Neural crest cell (in vitro differentiated cells): ENCODE measurements at places on chromosomes 5 and 9. TPM values are rescaled to one million over a fixed set of nuclear protein-coding genes. Genes with fewer than 3 reads are reported as not detected.

The KIF27 gene
- total RNA-seq, result 9.4 and 10.6 TPM in 2 replicates

The ANKRD20A1 gene
- total RNA-seq, result 1.4 and 1.6 TPM in 2 replicates

The PTGER4 gene
- not detected in 2 replicates for total RNA-seq

The CDH9 gene
- total RNA-seq, result 0.14 TPM in 1 of 2 replicates, not detected in the other

The PROB1 gene
- 2.2 and 2.4 TPM in 2 replicates for total RNA-seq

The PCDHB14 gene
- 5.5 TPM in 2 replicates for total RNA-seq

The FAM78A gene
- total RNA-seq, result 3.8 and 4.4 TPM in 2 replicates

The SPATA31C1 gene
- 1.4 and 1.9 TPM in 2 replicates for total RNA-seq

The ARPC5L gene
- 41.9 and 42.1 TPM in 2 replicates for total RNA-seq

GRCh38 chr5:96601200-96601599 lies 61.0 kb upstream of the CAST start:
- no peaks in the 10 kb centered on the region for H3K36me3 ChIP-seq
- peaks cover 2% of the 10 kb centered on the region for H3K27me3 ChIP-seq

GRCh38 chr5:127601111-127601510 lies 47.8 kb upstream of the CTXN3 start:
- H3K36me3 ChIP-seq, result no peaks in the 10 kb centered on the region

- peaks cover 16% of the 10 kb centered on the region for H3K4me1 ChIP-seq
- H3K36me3 ChIP-seq, result no peaks in the 10 kb centered on the region
- H3K4me3 ChIP-seq, result peak within 1 kb of the TSS; percentile 89
- no peak for DNase-seq
Observed at GRCh38 chr5:7395947-7396712, at the start of gene ADCY2. Gene ADCY2, plus strand, starts transcription at chr5:7396138. Its CDS starts 159 bp downstream, at chr5:7396297.

- no peak overlapping the region for H3K27ac ChIP-seq
- DNase-seq, result no peak
- no peaks in the 10 kb centered on the region for H3K36me3 ChIP-seq
- no peak overlapping the region for H3K4me3 ChIP-seq
- no peaks in the 10 kb centered on the region for H3K4me1 ChIP-seq
Observed at GRCh38 chr9:75071530-75072122, 16.3 kb downstream of the NMRK1 start.

DNA sequence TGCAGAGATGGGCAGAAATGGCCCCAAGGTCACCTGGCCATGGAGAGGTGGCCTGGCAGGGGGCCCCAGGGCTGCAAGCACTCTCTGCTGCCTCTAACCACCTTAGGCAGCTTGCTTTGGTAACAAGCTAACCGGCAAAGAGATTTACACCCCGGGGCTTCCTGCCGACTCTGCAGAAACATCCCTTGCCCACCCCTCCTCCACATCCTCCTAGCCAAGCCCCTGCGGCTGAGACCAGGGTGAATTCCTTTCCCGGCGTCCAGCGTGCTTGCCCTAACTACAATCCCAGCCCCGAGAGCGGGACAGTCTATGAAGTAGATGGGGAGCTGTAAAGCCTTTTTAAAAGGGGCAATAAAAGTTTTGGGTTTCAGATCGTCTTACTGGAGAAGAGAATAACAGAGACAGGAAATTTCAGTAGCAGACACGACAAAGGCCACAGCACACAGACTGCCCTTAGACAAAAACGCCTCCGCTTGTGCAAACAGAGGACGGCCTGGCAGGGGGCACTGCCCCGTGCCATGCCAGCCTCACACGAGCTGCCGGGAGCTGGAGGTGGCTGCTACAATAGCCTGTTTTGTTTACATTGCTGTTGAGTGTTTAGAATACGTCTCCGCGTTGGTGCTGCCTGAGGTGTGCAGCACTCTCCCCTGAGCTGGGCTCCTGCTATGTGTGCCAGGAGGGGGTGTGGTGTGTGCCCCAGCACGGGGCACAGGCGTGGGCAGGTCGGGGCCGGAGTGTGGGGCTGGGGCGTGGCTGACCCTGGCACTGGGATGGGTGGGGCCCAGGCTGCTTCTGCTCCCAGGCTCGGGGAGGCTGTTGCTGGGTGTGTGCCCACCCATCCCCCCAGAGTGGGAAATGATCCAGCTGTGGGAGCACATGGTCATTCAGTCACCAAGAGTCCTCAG lies 15.3 kb downstream of the MYMK start:
- peaks cover 3% of the 10 kb centered on the region for H3K27me3 ChIP-seq
- H3K4me3 ChIP-seq, result peak overlapping the region; percentile 72
- no peak overlapping the region for H3K27ac ChIP-seq

GRCh38 chr5:138149530-138149929 lies 10.3 kb upstream of the NME5 start:
- no peak for DNase-seq
- H3K36me3 ChIP-seq, result no peaks in the 10 kb centered on the region
- no peaks in the 10 kb centered on the region for H3K27me3 ChIP-seq
- H3K27ac ChIP-seq, result no peak overlapping the region

- H3K4me3 ChIP-seq, result peak overlapping the region; percentile 75
- DNase-seq, result no peak
- peak overlapping the region; percentile 99 for H3K27ac ChIP-seq
- H3K4me1 ChIP-seq, result peaks cover 47% of the 10 kb centered on the region
- H3K36me3 ChIP-seq, result peaks cover 4% of the 10 kb centered on the region
Observed at GRCh38 chr5:72452515-72453245, 54.5 kb downstream of the ZNF366 start.

- H3K4me3 ChIP-seq, result no peak overlapping the region
- peaks cover 6% of the 10 kb centered on the region for H3K4me1 ChIP-seq
- H3K27me3 ChIP-seq, result no peaks in the 10 kb centered on the region
- peak; percentile 83 for DNase-seq
Observed at GRCh38 chr9:124617477-124618141, 110.4 kb upstream of the NR5A1 start.

GRCh38 chr9:116647515-116647809 lies 39.6 kb upstream of the TRIM32 start:
- DNase-seq, result no peak
- no peak overlapping the region for H3K27ac ChIP-seq
- H3K4me3 ChIP-seq, result no peak overlapping the region
- H3K36me3 ChIP-seq, result no peaks in the 10 kb centered on the region
- no peaks in the 10 kb centered on the region for H3K27me3 ChIP-seq
- no peaks in the 10 kb centered on the region for H3K4me1 ChIP-seq

GRCh38 chr9:38229504-38230155 lies 160.6 kb upstream of the SHB start:
- no peak for DNase-seq
- peaks cover 35% of the 10 kb centered on the region for H3K4me1 ChIP-seq
- H3K4me3 ChIP-seq, result no peak overlapping the region
- peaks cover 36% of the 10 kb centered on the region for H3K27me3 ChIP-seq

GRCh38 chr9:18726546-18726945 lies 252.6 kb downstream of the ADAMTSL1 start:
- no peak overlapping the region for H3K4me3 ChIP-seq
- H3K27me3 ChIP-seq, result no peaks in the 10 kb centered on the region
- no peak for DNase-seq
- H3K36me3 ChIP-seq, result no peaks in the 10 kb centered on the region

- no peak overlapping the region for H3K27ac ChIP-seq
- no peak overlapping the region for H3K4me3 ChIP-seq
- H3K36me3 ChIP-seq, result no peaks in the 10 kb centered on the region
Observed at GRCh38 chr9:86839522-86839921, 107.8 kb downstream of the GAS1 start.

DNA sequence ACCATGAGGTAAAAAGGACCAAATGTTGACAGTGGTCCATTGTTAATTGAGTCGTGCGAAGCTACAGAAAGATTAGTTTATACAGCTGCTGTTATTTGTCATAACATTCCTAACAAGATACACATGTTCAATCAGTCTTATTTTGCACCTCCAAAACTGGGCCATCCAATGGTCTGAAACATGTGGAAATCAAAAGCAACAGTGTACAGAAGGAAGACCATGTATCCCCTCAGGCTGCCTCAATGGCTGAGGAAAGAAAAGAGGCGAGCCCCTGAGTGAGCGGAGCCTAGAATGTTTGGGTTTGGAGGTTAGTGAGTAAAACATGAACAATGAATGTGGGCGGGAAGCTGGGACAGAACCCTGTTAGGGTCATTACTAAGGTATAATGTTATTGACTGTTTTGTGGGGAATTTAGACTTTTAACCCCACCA lies 35.6 kb downstream of the NFIB start:
- no peaks in the 10 kb centered on the region for H3K27me3 ChIP-seq
- DNase-seq, result no peak
- no peak overlapping the region for H3K4me3 ChIP-seq
- no peaks in the 10 kb centered on the region for H3K36me3 ChIP-seq

DNA sequence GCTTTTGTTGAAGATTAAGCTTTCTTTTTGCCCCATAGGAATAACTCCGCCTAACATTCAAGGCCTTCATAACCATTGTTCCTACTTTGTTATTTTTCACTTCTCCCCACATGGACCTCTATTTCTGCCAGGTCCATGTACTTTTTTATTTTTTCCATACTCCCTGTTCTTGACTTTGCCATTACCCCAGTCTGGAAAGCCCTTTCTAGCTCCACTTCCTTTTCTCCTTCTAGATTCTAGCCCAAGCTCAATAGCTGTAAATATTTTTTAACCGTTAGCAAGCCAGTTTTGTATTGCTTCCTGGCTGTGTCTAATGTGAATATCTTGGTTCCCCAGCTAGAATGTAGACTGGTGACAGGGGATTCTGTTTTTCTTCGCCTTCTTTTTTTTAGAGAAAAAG lies 26.1 kb downstream of the NCBP1 start:
- DNase-seq, result no peak
- H3K4me1 ChIP-seq, result no peaks in the 10 kb centered on the region
- no peak overlapping the region for H3K27ac ChIP-seq
- no peaks in the 10 kb centered on the region for H3K27me3 ChIP-seq

DNA sequence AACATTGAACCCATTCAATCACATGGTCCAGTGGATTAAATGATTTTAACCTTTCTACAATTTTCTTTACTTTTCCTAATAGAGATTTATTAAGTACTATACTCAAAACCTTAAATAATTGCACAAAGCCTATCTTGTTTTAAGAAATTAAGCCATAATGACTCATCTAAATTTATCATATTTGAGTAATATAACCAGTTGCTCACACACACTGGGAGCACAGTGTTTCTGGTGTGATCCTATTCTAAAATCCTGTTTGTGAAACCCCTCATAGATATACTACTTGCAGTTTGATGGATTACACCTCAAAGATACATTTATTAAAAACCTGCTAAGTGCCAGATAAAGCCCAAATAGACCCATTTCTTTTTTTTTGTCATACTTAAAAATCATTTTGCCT lies 668.3 kb upstream of the CDH18 start:
- no peaks in the 10 kb centered on the region for H3K27me3 ChIP-seq
- H3K36me3 ChIP-seq, result no peaks in the 10 kb centered on the region
- no peak overlapping the region for H3K4me3 ChIP-seq
- DNase-seq, result no peak
- H3K27ac ChIP-seq, result no peak overlapping the region

DNA sequence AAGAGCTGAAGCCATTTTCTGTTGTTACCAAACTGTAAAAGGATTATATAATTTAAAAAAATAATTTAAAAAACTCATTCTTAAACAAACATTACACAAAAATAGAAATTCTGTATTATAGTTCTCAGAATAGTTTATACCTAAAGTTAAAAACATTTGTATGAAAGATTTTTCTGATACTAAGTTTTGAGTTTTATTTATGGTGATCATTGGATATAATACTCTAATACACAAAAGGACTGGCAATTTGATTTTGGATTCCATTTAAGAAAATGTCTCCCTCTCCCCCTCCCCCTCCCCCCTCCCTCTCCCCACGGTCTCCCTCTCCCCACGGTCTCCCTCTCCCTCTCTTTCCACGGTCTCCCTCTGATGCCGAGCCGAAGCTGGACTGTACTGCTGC lies 37.7 kb upstream of the PDCL start:
- peaks cover 35% of the 10 kb centered on the region for H3K36me3 ChIP-seq
- no peak overlapping the region for H3K4me3 ChIP-seq
- no peak overlapping the region for H3K27ac ChIP-seq
- H3K4me1 ChIP-seq, result no peaks in the 10 kb centered on the region

- no peak for DNase-seq
- peaks cover 4% of the 10 kb centered on the region for H3K4me1 ChIP-seq
- H3K4me3 ChIP-seq, result no peak overlapping the region
- no peaks in the 10 kb centered on the region for H3K36me3 ChIP-seq
Observed at GRCh38 chr9:134195558-134195957, 31.2 kb upstream of the RNU6ATAC start.

GRCh38 chr5:135422419-135422818 lies 23.4 kb upstream of the MACROH2A1 start:
- H3K36me3 ChIP-seq, result no peaks in the 10 kb centered on the region
- H3K4me3 ChIP-seq, result no peak overlapping the region
- no peak overlapping the region for H3K27ac ChIP-seq

DNA sequence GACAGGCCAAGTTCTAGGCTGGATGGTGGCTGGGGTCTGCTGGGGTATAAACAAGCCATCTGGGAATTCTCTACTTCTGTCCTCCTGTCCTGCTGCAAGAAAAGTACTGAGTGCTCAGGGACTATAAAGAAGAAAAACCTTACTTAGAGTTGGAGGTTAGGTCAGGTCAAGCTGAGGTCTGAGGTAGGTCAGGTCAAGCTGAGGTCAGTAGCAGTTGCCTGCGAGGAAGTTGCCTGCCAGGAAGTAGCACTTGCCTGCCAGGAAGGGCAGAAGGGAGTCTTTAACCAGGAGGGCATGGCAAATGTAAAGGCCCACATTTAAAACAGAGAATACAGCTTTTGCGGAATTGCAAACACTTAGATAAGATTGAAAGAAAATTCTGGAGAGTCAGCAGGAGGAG lies 51.3 kb upstream of the PRLR start:
- H3K36me3 ChIP-seq, result peaks cover 2% of the 10 kb centered on the region
- H3K4me1 ChIP-seq, result peaks cover 3% of the 10 kb centered on the region
- no peak overlapping the region for H3K4me3 ChIP-seq
- no peaks in the 10 kb centered on the region for H3K27me3 ChIP-seq

DNA sequence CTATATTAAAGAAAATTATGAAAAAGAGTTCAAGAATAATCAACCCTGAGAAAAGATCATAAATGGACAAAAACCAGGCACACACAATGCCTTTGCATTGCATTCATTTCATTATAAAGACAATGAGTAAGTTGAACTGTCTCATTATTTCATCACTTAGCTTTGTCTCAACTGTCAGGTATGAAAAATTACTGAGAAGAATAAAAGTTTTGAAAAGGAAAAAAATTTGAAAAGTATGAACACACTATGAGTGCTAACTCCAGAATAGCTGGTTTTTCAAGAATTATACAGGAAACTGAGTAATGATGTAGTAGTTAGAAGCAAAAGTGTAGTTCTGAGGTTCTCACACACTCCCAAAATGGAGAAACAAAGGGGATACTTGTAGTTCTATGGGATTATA lies 16.3 kb upstream of the ANXA1 start:
- no peaks in the 10 kb centered on the region for H3K36me3 ChIP-seq
- DNase-seq, result no peak
- no peak overlapping the region for H3K4me3 ChIP-seq
- H3K27me3 ChIP-seq, result no peaks in the 10 kb centered on the region

DNA sequence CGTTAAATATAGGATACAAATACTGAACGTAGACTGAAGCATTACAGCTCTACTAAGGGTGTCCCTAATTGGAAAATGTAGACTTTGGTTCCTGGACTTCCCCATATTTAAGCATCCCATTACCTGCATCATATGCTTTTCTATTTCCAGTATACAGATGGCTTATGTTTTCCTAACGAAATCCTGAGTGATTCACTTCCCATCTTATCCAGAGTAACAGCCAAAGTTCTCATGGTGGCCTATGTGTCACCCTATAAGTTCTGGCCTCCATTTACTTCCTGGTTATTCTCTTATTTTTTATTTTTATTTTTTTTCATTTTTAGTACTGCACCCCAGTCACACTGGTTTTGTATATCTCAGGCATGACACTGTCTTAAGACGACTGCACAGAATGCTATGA lies 552.3 kb downstream of the PRDM9 start:
- DNase-seq, result no peak
- H3K4me3 ChIP-seq, result no peak overlapping the region
- H3K36me3 ChIP-seq, result no peaks in the 10 kb centered on the region

GRCh38 chr9:78668148-78668832 lies 371.4 kb downstream of the PSAT1 start:
- no peak for DNase-seq
- no peak overlapping the region for H3K4me3 ChIP-seq
- H3K36me3 ChIP-seq, result no peaks in the 10 kb centered on the region
- no peaks in the 10 kb centered on the region for H3K4me1 ChIP-seq
- H3K27me3 ChIP-seq, result no peaks in the 10 kb centered on the region
- H3K27ac ChIP-seq, result no peak overlapping the region
